ENCODE measurements at places on chromosomes 7 and 10. TPM values are rescaled to one million over a fixed set of nuclear protein-coding genes. Genes with fewer than 3 reads are reported as not detected.
A peak's percentile ranks its signal among the peaks of the same experiment; 100 is the strongest.

DNA sequence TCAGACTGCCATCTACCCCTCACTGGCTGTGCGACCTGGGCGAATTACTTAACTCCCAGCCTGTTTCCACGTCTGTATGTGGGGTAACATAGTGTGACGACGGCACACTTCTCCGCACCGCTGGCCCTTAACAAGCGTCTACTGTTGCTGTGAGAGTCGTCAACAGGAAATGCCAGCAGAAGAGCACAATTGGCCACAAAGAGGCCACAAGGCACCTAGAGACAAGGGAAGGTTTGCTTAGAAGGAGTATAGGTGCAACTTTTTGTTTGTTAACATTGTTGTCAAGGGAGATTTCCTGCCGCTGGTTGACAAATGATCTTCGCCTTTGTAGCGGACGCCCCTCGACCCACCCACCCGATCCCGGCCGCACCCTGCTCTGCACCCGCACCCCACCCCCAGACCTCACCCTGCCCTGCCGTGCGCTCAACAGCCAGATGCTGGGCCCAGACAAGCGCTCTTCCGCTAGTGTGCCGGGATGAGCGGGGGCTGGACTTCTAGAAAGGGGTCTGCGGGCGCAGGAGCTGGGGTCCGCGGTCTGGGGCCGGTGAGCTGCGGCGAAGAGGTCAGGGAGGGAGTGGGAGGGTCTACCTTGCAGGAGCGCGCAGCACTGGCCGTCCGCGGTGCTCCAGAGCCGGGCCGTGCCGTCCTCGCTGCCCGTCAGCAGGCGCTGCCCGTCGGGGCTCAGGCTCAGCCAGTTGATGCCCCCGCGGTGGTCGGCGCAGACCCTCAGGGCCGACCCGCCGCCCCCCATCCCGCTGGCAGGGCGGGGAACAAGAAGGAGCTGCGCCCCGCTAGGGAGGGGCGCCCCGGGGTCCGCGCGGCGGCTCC is 785 bp downstream of the WDR86 start:
- no peak for DNase-seq

- DNase-seq = no peak
Observed at GRCh38 chr10:101007915-101008822, 8.6 kb downstream of the LZTS2 start.

DNA sequence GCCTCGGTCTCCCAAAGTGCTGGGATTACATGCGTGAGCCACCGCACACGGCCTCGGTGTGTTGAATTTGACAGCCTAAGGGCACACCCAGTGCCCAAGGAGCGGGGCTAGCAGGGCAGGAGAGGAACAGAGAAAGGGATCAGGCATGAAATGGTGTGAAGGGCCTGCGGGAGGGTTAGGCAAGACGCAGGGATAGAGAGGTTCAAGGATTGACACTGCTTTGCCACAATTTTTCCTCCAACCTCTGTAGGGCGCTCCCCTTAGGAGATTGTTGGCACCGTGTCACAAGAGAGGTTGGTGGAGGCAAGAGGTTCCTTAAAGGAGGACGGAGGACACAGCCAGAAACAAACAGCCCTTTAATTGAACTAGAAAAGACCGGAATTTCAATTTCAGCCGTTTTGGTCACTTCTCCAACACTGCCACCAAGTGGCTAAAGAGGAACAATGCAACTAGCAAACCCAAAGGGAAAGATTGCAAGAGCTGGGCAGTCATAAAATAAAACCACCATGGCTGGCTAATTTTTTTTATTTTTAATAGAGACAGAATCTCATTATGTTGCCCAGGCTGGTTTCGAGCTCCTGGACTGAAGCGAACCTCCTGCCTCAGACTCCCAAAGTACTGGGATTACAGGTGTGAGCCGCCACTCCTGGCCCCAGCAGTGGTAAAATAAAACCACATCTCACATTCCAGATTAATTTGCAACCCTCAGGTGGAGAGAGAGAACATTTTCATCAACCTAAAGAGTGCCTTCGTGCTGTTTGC is 6.9 kb upstream of the CREB3L2 start:
- DNase-seq = peak; percentile 56

DNA sequence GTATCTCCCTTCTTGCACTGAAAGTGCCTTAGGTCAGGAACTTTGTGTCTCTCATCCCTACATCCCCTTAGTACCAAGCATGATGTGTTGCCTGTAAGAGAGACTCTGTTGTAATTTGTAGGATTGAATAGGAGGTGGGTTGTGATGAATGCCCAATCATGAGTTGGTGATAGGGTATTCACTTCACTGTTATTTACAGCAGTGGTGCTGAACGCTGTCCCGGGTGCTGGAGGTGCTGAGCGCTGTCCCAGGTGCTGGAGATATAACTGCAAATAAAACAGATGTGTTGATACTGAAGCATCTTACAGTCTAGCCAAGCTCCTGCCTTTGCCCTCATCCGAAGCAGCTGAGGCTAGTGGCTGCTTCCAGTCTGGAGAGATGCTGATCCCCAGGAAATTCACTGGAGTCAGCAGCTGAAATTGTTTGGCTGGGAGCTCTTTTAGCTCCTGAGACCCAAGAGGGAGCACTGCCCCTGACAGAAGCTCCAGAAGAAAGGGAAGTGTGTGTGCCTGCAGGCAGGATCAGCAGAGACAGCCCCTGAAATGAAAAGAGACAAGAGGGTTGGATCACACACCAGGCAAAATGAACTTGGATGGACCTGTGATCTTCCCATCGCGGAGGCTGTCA is 183.4 kb downstream of the SORCS3 start:
- DNase-seq = peak; percentile 22

GRCh38 chr7:149436358-149436757 is 24.5 kb downstream of the ZNF777 start:
- no peak for DNase-seq

DNA sequence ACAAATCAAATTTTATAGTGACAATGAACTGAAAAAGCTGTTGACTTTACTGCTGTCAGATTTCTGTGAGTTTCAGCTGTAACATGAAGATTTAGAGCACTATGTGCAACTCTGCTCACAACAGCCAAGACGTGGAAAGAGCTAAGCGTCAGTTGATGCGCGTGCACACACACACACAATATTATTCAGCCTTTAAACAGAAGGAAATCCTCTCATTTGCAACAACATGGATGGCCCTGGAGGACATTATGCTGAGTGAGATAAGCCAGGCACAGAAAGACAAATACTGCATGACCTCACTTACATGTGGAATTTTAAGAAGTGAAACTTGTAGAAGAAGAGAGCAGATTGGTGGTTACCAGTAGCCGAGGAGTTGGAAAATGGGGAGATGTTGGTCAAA is 82.8 kb upstream of the FRMD4A start:
- no peak for DNase-seq

GRCh38 chr10:15351099-15351820 is 19.8 kb downstream of the FAM171A1 start:
- no peak for DNase-seq

- no peak for DNase-seq
Observed at GRCh38 chr10:76086761-76087639, 655.6 kb downstream of the LRMDA start.

- no peak for DNase-seq
Observed at GRCh38 chr7:44258423-44258760, 57.6 kb downstream of the YKT6 start.

- no peak for DNase-seq
Observed at GRCh38 chr7:143519411-143520131, 41.9 kb downstream of the TAS2R41 start.

- peak; percentile 53 for DNase-seq
Observed at GRCh38 chr10:84352251-84352842, 24.0 kb downstream of the CCSER2 start.

- DNase-seq = no peak
Observed at GRCh38 chr7:112749775-112750174, 40.4 kb downstream of the TMEM168 start.

- no peak for DNase-seq
Observed at GRCh38 chr10:34615770-34616169, 199.3 kb downstream of the PARD3 start.

- no peak for DNase-seq
Observed at GRCh38 chr7:91789086-91789485, 91.4 kb downstream of the MTERF1 start.

DNA sequence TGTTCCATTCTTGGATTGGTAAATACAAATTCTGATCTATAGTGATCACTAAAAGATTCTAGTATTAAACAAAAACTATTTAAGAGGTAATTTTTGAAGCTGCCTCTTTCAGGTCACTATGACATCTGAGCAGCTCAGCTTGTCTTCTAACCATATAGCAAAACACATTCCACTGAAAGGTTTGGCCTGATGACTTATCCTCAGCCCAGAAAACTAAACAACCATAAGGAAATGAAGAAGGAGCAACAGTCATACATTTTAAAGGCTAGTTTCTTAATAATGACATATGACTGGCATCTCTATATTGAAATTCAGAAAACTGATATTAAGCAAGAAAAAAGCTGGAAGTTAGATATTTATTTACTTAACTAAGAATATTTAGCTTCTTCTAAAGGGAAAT is 24.6 kb downstream of the NT5C2 start:
- no peak for DNase-seq

- peak; percentile 87 for DNase-seq
Observed at GRCh38 chr7:27677912-27678612, 15.4 kb upstream of the HIBADH start.

GRCh38 chr10:1663226-1663625 is 74.1 kb downstream of the ADARB2 start:
- DNase-seq = no peak

Gene AKR1D1
- 0.10 TPM for total RNA-seq

Gene C10orf71
- total RNA-seq = not detected

Gene ICA1
- total RNA-seq = 16.4 TPM

Gene PPP1R3A
- total RNA-seq = not detected

Gene PAX4
- total RNA-seq = not detected

Gene TUBAL3
- 0.98 TPM for total RNA-seq

Gene UCMA
- not detected for total RNA-seq

Gene LRMDA
- total RNA-seq = 4.8 TPM

Gene HSPA12A
- 19.8 TPM for total RNA-seq

Gene SEMA3D
- total RNA-seq = 1.4 TPM

Gene CHST3
- total RNA-seq = 10.6 TPM

Gene CYP2C18
- 0.17 TPM for total RNA-seq

Gene NKX2-3
- not detected for total RNA-seq

Gene OR2A5
- not detected for total RNA-seq

Gene ERVW-1
- not detected for total RNA-seq

Data from HCT116 (cell line).